Heart left ventricle (tissue), 16 donors: ENCODE measurements at places on chromosomes 6 and 20. TPM values are rescaled to one million over a fixed set of nuclear protein-coding genes. Genes with fewer than 3 reads are reported as not detected.

GRCh38 chr20:48196486-48196885 lies 411.2 kb upstream of the SULF2 start:
- H3K36me3 ChIP-seq, result no peaks in the 10 kb centered on the region
- no peak for DNase-seq
- H3K4me1 ChIP-seq, result no peaks in the 10 kb centered on the region
- no peak overlapping the region for H3K4me3 ChIP-seq
- H3K27ac ChIP-seq, result no peak overlapping the region

DNA sequence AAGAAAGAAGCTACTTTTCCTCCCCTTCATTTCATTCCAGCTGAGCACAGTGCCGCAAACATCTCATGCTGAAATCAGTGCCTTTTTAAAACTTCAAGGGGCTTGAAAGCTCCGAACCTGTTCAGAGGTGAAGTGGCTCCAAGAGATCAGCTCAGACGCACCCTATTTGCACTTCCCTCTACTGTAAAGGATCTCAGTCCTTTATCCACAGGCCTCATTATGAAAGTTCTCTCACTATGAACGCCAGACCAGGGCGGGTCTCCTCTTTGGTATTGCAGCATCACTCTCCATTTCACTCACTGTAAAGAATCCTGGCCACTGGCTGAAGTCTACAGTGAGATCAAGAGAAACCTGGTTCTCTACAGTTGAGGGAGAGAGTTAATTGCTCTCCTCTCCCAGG lies 232.7 kb upstream of the POU3F2 start:
- DNase-seq, result no peak
- no peaks in the 10 kb centered on the region for H3K27me3 ChIP-seq
- no peaks in the 10 kb centered on the region for H3K4me1 ChIP-seq
- H3K27ac ChIP-seq, result no peak overlapping the region

DNA sequence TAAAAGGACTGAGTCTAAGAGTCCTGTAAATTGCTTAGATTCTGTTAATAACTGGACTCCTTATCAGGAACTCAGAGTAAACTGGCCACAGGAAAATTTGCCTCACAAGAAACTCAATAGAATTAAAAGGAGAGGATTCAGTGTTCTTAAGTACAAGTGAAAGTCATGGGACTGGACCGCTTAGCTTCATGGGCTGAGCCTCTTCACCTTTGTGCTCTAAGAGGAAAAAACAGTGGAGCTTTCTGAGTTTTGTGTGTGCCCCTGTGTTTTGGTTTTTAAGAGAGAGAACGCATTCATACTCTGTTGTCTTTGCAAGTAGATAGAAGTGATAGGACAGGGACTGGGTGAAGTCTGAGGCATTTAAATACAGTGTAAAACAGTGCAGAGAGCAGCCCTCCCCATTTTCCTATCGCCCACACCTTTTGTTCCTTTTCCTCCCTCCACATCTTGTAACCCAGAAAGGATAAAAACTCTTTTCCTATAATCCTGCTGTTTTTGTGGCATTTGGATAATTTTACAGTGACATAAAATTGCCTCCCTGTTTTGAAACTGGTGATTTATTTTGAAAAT lies 49.6 kb downstream of the FOXO3 start:
- no peak for DNase-seq
- peaks cover 81% of the 10 kb centered on the region for H3K4me1 ChIP-seq
- H3K27me3 ChIP-seq, result no peaks in the 10 kb centered on the region
- peak overlapping the region; percentile 36 for H3K27ac ChIP-seq
- no peaks in the 10 kb centered on the region for H3K36me3 ChIP-seq

GRCh38 chr6:109722564-109723254 lies 31.6 kb downstream of the FIG4 start:
- H3K27ac ChIP-seq, result no peak overlapping the region
- peaks cover 7% of the 10 kb centered on the region for H3K4me1 ChIP-seq
- no peak for DNase-seq
- no peak overlapping the region for H3K4me3 ChIP-seq
- no peaks in the 10 kb centered on the region for H3K36me3 ChIP-seq

Gene RPL10A
- 644 TPM for total RNA-seq

- peak overlapping the region; percentile 50 for H3K27ac ChIP-seq
- no peak for DNase-seq
- no peak overlapping the region for H3K4me3 ChIP-seq
- H3K36me3 ChIP-seq, result peaks cover 96% of the 10 kb centered on the region
- peaks cover 6% of the 10 kb centered on the region for H3K4me1 ChIP-seq
Measured at GRCh38 chr20:35021831-35022230, 66.2 kb downstream of the MYH7B start.

Gene TP53RK
- 8.3 TPM for total RNA-seq

- DNase-seq, result peak; percentile 75
- no peaks in the 10 kb centered on the region for H3K27me3 ChIP-seq
- no peaks in the 10 kb centered on the region for H3K4me1 ChIP-seq
- peak overlapping the region; percentile 96 for H3K27ac ChIP-seq
- H3K4me3 ChIP-seq, result peak overlapping the region; percentile 95
Measured at GRCh38 chr6:30490026-30490876, 942 bp downstream of the HLA-E start.

Gene TNXB
- total RNA-seq, result 51.8 TPM

Gene GGTLC1
- total RNA-seq, result not detected

Gene DEF6
- 1.8 TPM for total RNA-seq

DNA sequence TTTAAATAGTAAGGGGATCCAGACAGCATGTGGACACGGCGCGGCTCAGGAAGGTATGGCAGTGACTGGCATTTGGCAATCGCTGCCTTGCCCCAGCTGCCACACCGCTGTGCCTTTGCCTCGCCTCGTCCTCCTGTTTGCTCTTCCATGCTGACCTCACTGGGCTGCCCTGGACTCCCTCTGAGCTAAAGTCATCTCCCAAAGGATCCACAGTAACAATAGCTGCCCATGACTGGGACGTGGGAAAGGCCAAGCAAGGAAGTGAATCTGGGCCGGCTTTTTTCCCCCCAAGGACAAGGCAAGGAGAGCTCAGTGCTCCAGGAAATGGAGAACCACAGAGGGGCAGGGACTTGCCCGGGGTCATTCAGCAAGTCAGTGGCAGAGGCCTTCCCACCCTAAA lies 48.1 kb downstream of the JPH2 start:
- peak overlapping the region; percentile 94 for H3K27ac ChIP-seq
- DNase-seq, result peak; percentile 69
- H3K4me1 ChIP-seq, result peaks cover 79% of the 10 kb centered on the region
- no peaks in the 10 kb centered on the region for H3K27me3 ChIP-seq
- H3K4me3 ChIP-seq, result no peak overlapping the region

DNA sequence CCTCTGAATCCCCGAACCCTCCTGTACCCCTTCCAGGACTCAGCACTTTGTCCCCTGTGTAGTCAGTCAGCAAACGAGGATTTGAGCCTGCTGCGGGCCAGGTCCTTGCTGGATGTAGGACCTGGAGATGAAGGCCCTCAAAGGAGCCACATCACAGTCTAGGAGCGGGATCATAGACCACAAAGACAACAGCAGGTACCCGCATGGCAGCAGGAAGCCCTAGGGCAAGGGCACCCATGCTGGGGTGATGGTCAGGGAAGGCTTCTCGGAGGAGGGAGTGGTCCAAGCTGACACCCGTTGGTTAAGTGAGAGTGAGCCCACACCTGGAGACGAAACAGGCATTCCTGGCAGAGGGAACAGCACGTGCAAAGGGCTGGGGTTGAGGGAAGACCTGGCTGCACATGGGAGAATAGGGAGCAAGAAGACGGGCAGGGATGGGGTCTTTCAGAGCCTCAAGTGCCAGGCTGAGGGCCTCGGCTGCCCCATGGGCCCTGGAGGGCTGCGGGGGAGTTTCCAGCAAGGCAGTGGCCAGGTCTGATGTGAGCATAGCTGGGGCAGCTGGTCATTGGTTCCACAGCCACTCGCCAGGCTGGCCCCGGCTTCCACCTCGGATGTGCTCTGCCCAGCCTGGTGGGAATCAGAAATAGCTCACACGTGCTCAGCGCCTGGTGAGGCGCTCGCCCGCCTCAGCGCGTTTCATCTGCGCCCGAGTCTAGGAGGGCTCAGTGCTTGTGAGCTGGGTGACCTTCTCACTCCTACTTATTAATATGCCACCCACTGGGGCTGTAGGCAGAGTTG lies 15.0 kb downstream of the DLGAP4 start:
- peaks cover 3% of the 10 kb centered on the region for H3K27me3 ChIP-seq
- DNase-seq, result no peak
- H3K27ac ChIP-seq, result no peak overlapping the region
- no peaks in the 10 kb centered on the region for H3K36me3 ChIP-seq
- no peak overlapping the region for H3K4me3 ChIP-seq

Gene RAMACL
- total RNA-seq, result 0.77 TPM

- DNase-seq, result no peak
- H3K27ac ChIP-seq, result no peak overlapping the region
- no peak overlapping the region for H3K4me3 ChIP-seq
Measured at GRCh38 chr20:34850969-34851368, 21.7 kb downstream of the GGT7 start.
